Epithelial cell of esophagus (primary cell): ENCODE measurements at places on chromosomes 7 and 10.

GRCh38 chr7:11133436-11133959, 159.8 kb downstream of the PHF14 start:
- no peak for DNase-seq

- DNase-seq, result no peak
Observed at GRCh38 chr7:1523844-1524243, 6.7 kb upstream of the MAFK start.

DNA sequence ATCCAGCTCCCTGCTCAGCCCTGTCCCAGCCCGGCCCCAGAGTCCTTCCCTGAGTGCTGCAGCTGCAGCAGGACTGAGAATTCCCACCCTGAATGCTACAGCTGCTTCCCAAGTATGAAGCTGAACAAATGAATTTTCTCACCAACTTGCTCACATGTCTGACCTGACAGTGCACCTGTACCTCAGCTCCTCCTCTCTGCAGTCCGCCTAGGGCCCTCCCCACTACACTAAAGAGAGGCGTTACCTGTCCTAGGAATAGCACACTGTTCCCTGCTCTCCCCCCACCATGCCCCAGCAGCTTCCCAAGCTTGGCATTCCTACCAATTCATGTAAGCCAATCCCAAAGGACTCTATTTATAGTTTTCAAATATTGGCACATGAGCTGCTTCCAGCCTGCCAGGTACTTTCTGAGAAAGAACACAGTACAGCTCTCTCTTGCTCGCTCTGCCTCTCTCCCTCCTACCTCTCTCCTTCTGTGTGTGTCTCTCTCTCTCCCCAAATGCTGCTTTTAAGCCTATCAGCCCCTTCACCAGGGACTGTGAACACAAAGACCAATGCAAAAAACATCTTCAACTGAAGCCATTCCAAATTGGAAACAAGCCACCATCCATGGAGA, 400.1 kb downstream of the TNS3 start:
- DNase-seq, result no peak

GRCh38 chr7:156725936-156726335, 85.4 kb downstream of the RNF32 start:
- DNase-seq, result no peak

DNA sequence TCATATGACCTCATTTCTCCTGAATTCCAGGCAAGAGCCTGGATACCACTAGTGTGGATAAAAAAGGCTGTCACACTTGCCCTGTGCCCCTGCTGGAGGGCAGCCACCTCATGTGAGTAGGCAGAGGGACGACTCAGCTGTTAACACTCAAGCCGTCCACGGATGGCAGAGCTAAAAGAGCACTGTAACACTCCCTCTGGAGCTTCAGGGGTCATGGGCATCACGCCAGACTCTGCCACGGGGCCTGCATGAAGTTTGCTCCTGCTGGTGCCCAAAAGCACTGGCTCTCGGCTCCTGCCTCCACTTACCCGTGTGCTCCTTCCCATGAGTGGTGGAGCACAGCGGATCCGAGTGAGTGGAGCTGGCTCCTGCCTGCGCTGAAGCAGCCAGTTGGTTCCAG, 919.8 kb upstream of the C7orf33 start:
- DNase-seq, result no peak

- no peak for DNase-seq
Observed at GRCh38 chr10:95697429-95697828, 3.7 kb upstream of the TCTN3 start.

DNA sequence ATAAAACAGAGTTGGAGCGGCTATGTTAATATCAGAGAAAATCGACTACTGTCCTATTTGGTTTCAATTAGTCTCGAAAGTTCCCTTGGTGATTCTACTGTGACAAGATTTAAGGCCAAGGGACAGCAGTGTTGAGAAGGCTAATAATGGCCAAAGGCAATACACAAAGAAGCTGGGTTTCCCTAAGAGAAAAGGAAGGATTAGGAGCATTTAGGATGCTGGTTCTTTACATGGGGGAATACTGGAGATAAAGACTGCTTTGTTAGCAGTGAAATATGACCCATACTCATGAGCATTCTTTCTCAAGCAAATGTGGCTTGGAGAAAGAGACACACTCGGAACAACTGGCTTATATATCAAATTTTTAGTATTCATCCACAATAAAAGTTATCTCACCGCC, 32.2 kb downstream of the IQUB start:
- no peak for DNase-seq

DNA sequence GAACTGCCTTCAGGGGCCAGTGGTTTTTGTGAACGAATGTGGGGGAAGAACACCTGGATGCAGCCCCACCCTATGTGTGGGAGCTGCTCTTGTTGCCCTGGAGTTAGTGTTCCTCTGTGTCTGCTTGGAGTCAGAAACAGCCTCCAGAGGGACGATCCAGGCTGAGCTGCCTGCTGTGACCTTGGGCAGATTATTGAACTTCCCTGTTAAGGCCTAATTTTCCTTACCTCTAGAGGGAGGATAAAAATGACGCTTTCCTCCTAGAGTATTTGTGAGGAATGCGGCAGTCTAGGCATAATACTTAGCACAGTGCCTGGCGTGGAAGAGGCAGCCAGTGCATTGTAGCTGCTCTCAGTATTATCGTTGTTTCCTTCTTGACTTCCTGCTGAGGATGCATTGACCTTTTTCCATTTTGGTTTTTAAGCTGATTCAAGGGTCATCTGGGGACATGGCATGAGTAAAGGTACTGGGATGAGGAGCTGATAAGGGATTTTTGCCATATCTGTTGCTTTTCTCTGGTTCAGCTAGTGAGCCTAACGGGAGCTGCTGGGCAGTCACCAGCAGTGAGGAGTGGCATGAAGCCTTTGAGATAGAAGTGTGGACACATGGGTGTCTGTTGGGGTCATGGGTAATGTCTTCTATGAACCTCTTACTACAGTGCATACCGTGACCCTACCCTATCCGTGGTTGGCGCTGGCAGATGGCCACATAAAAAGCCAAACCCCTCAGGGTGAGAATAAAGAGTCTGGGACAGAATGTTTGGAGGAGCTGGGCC, 6.4 kb downstream of the ZFYVE27 start:
- no peak for DNase-seq

DNA sequence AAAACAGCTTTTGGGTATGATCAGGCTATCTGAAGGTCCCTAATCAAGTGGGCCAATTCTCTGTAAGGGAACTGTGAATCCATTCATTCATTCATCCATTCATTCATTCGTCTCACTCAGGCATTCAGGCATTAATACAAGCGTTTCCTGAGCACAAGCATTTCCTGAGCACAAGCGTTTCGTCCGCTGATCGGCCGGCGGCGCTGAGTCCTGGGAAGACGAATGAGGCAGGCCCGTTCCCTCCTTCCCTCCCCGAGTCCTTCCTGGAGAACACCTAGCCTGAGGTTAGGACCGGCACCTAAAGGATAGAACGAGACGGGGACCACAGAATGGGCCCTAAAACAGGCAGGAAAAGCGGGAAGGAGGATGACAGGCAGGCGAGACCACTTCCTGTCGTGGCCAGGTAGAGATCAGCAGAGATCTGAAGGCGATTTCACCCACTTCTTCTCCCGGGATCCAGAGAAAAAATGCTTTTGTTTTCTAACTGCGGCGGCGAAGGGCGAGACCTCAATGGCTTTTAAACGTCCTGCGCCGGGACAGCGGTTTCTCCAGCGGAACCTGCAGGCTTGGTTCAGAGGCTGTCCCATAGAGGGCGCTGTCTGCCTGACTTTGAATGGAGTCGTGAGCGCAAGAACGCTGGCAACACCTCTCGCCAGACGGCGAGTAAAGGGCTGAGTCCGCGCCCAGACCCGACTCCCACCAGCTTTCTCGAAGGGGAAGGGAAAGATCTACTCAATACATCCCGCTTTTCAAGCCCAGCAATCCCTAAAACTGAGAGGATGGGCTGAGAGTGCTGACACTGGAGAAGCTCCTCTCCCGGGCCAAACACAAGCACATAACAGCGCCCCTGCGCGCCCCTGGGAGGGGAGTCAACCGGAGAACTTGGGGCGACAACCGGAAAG, 2.9 kb upstream of the HMX3 start:
- peak; percentile 84 for DNase-seq

DNA sequence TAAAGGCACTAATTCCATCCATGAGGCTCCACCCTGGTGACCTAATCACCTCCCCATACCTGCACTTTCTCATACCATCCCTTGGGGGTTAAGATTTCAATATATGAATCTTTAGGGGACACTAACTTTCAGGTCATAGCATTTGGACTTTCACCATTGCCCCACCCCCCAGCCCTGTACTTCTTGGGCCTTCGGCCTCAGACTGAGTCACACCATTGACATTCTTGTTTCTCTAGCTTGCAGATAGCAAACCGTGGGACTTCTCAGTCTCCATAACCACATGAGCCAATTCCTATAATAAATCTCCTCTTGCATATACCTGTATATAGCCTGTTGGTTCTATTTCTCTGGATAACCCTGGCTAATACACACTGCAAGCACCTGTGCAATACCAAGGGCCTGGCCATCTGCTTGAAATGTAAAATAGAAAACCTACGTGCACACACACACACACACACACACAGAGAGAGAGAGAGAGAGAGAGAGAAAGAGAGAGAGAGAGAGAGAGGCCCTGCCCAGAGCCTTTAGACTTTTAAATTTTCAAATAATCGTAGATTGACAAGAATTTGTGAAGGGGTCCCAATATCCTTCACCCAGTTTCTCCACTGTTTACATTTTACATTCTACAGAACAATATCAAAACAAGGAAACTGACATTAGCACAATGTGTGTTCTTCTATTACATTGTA, 25.3 kb downstream of the ANXA8 start:
- peak; percentile 71 for DNase-seq

- no peak for DNase-seq
Observed at GRCh38 chr7:112981966-112982365, 104.7 kb downstream of the GPR85 start.

GRCh38 chr10:4847561-4848355, 21.8 kb downstream of the AKR1E2 start:
- DNase-seq, result peak; percentile 65

DNA sequence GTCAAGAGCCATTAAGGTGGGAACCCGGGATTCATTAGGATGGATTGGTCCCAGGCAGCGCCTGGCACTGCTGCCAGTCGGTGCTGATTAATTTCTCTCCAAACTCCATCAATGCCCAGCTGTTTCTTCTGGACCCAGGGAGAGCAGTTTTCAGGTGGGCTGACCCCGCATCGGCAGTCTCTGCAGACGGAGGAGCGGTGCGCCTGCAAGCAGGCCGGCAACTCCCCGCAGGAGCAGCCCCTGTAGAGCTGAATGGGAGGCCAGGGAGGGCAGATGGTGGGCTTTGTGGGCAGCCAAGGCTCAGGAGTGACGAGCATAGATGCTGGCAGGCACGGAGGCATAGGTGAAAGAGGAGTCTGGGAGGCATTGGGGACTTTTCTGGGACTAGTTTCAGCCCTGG, 56.5 kb downstream of the CDH23 start:
- DNase-seq, result no peak

DNA sequence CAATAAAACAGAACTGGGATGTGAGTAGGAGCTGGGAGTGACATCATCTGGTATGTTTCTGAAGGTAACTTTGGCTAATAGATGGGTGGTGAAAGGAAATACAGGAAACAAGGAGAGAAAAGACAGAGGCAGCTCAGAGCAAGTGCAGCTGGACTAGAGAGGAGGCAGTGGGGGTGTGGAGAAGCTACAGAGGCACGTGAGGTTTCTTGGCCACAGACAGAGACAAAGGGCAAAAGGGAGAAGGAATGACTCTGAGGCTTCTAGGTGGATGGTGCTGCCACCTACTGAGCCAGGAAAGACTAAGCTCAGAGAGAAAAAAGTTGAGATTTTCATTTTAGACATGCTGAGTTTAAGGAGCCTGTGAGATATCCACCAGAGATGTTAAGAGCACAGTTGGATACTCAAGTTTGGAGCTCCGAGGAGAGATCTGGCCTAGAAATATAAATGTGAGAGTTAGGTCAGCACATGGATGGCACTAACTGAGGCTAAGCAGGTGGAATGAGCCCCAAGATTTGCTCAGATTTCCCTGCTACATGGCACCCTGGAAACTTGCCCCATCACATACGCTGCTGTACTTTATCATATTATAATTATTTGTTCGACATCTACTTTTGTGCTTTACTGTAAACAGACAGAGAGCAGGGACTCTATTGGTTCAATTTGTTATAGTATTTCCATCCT, 293.0 kb upstream of the IMMP2L start:
- peak; percentile 56 for DNase-seq

GRCh38 chr10:69382382-69383117, 34.2 kb downstream of the TACR2 start:
- DNase-seq, result peak; percentile 89

- peak; percentile 66 for DNase-seq
Observed at GRCh38 chr7:100719523-100720278, 567 bp upstream of the EPO start.

- DNase-seq, result no peak
Observed at GRCh38 chr7:158771-159170, 33.6 kb upstream of the FAM20C start.

DNA sequence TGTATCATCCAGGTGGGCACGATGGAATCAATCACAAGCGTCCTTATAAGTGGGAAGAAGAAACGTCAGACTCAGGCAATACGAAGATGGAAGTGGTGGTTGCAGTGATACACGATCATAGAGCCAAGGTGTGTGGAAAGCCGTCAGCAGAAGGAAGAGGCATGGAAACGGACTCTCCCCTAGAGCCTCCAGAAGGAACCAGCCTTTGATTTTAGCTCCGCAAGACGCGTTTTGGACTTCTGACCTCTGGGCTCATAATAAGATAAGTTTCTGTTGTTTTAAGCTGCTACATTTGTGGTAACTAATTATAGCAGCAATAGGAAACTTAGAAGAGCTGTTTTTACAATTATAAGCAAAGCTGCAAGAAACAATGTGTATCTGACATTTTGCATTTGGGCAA, 14.8 kb downstream of the FANK1 start:
- DNase-seq, result no peak

DNA sequence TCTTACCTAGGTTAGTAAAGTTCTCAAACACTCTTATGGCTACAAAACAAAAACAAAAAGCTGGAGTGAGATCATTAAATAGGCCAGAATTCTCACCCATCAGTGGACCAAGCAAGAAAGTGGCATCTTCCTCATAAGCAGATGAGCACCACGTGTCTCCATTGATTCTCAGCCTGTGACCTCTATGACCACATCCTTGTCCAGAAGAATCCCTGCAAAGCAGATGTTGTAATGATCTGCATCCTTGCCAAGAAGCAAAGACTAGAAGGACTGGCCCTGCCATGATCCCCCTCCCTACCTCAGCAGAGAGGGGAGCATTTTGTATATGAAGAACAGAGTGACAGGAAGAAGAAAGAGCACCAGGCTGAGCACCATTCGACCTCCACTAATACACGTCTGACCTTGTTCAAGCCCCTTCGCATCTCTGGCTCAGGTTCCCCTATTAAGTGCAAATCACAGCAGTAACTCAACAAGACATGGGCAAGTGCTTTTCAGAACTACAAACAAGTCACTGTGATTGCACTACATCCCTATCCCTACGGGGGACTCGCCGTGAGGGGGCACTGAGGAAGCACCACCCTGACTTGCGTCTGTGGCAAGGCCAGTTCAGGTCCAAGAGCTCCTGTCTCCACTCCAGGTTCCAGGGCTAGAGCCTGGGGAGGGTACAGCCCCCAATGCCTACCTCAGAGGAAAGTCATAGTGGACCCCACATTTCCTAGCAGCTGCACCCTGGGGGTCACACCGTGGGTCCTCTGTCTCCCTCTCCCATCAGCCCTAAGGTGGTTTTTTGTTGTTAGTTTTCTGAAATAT, 22.2 kb upstream of the RASSF4 start:
- DNase-seq, result no peak

- DNase-seq, result peak; percentile 77
Observed at GRCh38 chr10:107814865-107815487, 650.5 kb upstream of the SORCS1 start.
